DMS79 treated with DMSO at 0.1 percent for 48 hours (cell line): ENCODE measurements at places on chromosomes 7 and 10.

GRCh38 chr7:29479301-29480200, 84.1 kb upstream of the PRR15 start:
- no peak for DNase-seq

GRCh38 chr7:1193593-1194424, 33.8 kb upstream of the ZFAND2A start:
- peak; percentile 46 for DNase-seq

DNA sequence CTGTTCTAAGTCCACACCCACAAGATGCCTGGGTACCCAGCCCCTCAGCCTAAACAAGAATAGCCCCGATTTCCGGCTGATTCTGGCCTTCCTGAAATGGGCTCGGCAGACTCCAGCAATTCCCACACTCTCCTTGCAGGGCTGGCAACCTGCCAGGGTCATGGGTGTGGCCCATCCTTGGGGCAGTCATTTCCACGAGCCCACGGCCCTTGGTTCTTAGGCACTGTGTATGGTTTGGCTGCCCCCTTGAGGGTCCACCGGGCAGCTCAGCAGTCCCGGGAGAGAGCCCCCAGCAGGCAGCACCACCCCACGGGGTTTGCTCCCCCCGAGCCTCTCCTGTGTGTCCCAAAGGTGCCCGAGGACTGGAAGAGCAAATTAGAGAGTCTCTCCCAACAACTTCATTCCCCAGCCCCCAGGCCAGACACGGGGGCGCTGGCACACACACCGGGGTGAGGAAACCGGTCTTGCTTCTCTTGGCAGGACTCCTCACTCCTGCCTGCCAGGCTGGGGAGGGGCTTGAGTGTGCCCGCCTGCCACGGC, 142.2 kb downstream of the EMX2 start:
- no peak for DNase-seq

GRCh38 chr7:46352004-46352954, 431.2 kb upstream of the IGFBP3 start:
- DNase-seq, result no peak

- no peak for DNase-seq
Observed at GRCh38 chr7:150421831-150422230, 28.6 kb upstream of the GIMAP8 start.

DNA sequence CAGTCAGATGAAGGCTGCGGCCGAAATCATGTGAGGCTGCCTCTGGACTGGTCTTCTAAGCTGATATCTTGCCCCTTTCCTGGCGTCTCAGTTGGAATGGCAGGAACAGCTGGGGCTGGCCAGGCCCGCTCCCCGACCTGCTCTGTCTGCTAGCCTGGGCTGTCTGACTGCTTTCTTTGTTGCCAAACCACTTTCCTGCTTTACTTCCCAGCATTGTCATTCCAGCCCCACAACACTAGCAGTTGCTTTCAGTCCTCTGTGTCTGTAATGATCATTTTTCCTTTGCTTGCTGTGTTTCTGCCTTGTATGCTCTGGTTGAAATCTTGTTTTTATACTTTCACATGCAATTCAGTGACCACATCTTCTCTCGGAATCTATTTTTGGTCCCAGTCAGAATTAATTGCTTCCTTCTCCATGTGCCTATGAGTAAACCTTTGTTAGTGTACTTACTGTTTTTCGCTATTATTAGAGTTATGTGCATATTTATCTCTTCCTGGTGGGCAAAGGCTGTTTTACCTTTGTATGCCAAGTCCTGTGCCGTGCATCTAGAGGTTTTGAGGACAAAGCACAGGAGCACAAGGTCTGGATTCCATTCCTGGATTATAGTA, 21.6 kb downstream of the PRPF18 start:
- no peak for DNase-seq
